ENCODE measurements at places on chromosomes 13 and 19.

GRCh38 chr19:7492142-7492541 lies 3.3 kb upstream of the PEX11G start:
- DNase-seq: no peak

- no peak for DNase-seq
These were observed 33.9 kb upstream of the TPT1 start for GRCh38 chr13:45374917-45375316.

DNA sequence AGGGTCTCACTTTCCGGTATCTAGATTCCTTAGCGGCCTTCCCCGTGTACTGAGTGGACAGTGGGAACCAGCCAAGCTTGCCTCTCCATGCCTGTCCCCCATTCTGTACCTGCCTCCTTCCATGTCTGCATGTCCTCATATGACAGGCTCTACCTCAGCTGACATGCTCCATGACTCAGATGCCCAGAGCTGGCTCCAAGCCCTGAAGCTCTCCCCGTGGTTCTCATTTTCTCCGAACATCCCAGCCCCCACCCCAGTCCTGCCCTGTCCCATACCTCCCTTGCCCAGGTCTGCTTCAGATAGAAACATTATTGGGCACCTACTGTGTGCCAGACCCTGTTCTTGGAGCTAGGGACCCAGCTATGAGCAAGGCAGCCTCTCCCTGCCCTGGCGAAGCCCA lies 17.1 kb upstream of the SHFL start:
- DNase-seq: no peak

- DNase-seq: no peak
These were observed 9.7 kb downstream of the BCKDHA start for GRCh38 chr19:41407271-41407670.

- DNase-seq: no peak
These were observed 933 bp upstream of the UQCR11 start for GRCh38 chr19:1606138-1606651.

DNA sequence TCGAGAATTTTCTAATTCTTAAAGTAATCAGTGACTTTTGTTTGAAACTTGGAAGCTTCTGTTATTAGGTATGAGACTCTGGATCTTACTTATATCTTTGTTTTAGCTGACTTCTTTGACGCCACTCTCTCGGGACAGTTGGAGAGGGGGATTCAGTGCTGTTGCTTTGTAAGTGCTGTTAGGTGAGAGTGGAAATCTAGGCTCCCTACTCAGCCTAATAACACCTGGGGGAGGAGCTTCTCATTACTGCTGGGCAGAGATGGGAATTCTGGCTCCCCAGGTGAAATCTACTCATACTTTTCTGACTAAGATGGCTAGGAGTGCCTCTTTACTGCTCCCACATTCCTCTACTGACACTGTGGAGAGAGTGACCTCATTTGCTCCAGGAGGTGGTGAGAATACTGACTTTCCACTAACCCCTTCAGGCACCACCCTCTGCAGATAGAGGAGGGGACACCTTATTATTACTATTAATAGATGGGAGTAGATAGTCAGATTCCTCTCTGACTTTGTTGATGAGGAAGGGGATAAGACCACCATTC lies 324.9 kb upstream of the SPRY2 start:
- no peak for DNase-seq

GRCh38 chr13:110480161-110480560 lies 81.4 kb downstream of the RAB20 start:
- DNase-seq: no peak

GRCh38 chr13:31208559-31209122 lies 8.9 kb downstream of the B3GLCT start:
- DNase-seq: no peak

GRCh38 chr13:52955472-52955874 lies 73.1 kb upstream of the OLFM4 start:
- no peak for DNase-seq

- DNase-seq: no peak
These were observed 7.2 kb upstream of the NUP62 start for GRCh38 chr19:49936549-49936948.

DNA sequence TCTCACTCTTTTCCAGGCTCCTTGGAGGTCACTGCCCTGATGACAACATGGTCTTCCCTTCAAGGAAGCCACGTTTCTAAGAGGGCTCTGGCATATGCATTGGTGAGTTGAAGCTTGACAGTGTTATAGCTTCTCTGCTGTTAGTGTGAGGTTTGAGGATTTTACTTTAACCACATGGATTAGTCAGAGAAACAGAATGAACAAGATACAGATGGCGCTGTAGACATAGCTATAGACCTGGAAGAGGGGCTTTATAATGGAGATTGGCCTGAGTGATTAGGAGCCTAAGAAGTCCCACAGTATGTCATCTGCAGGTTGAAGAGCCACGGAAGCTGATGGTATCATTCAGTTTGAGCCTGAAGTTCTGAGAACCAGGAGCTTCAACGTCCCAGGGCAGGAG lies 18.4 kb upstream of the URI1 start:
- DNase-seq: no peak

DNA sequence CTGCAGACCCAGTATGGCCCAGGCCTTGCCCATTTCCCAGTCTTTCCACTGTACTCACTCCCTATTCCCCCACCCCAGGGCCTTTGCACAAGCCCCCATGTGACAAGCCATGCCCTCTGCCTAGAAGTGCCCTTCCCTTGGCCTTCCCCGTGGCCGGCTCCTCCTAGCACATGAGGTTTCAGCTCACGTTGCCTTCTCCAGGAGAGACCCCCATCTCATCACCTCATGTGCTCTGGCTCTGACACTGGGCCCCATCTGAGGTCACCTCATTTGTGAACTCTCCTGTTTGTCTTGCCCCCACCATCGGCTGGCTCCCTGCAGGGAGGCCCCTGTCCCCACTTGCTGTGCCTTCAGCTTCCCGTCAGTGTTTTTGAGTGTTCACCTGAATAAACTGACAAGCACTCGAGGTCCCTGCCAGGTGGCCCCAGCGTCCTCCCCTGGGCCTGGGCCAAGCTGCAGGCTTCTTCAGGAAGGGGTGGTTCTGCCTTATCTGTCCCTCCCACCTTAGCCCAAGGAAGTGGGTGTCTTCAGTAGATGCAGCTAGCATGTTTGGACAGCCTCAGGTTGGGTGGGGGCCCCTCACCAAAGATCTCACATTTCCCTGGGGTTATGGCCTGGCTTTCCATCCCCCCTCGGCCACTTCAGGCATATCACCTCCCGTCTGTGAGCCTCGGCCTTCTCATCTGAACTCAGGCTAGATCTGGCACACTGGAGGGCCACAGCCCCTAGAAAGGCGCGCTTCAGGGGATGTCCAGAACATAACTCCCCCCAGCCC lies 3.8 kb upstream of the SLC25A42 start:
- no peak for DNase-seq

DNA sequence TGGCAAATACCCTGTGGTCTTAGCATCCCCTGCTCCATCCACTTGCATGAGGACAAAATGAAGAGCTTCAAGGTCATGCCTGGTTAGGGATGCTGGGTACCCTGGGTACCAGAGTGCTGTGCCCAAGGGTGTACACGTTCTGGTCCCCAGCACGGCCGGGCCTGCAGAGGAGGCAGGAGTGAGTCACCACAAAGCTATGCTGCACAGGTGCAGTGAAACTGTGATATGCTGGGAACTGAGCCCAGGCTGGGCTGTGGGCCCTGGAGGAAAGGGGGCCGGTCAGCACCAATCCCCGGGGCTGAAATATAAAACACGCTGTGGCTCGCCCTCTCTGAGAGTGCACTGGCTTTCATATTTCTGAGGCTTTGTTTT lies 95.1 kb downstream of the TSHZ3 start:
- DNase-seq: no peak

GRCh38 chr13:39095500-39095899 lies 57.2 kb downstream of the NHLRC3 start:
- DNase-seq: no peak

DNA sequence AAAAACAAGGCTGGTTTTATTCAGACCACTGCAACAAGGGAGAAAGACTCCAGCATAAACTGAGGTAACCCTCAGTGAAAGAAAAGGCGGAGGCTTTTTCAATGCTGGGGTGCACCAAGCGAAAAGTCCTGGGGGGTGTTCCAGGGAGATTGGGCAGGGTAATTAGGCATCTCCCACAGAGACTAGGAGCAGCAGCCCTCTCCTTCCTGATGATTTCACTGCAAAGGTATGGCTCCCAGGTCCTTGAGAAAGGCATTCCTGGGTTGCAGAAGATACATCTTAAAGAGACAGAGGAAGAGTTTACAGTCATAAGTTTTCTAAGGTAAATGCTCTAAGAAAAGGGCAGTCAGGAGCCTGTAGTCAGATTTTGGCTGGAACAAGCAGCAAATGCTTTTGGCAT lies 412.0 kb downstream of the FOXO1 start:
- no peak for DNase-seq

DNA sequence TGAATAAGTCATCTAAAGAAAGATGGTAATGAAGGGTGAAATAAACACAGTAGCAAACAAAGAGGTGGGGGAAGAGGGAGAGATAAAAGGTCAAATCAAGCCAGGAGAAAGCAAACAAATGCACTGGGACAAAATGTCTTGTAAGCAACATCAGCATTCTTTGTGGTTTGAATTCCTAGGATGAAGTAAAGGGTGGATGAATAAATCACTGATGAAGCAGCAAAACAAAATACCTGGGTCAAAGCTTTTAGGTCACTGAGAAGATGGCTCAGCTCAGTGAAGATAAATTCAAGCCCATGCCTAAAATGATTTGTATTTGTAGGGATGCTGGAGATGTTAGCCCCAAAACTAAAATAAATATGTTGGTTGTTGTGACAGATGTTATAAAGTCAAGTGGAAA lies 86.5 kb upstream of the FBXL3 start:
- no peak for DNase-seq

DNA sequence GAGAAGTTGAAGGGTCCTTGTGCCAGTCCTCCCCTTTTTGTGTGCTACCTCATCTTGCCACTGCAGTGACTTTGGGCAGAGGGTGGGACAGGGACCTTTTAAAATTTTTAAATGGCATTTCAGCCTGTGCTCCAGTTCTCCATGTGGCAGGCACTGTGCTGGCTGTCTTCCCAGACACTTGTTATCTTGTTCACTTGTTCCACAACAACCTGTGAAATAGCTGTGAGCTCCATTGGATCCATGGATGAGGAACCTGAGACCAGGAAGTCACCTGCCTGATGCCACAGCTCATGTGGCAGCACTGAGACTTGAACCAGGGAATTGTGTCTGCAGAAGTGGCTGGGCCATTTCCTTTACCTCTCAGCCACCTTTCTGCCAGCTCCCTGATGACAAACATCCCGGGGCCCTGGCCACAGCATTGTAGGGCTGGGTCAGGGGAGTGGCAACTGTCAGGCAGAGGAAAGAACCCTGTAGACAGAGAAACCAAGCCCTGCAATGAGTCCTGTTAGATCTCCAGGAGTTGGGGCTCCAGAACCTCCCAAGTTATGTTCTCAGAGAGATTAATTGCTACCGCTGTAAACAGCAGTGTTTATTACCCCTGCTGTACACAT lies 6.4 kb downstream of the EGLN2 start:
- DNase-seq: no peak

GRCh38 chr13:99007414-99007986 lies 29.6 kb upstream of the DOCK9 start:
- DNase-seq: no peak

DNA sequence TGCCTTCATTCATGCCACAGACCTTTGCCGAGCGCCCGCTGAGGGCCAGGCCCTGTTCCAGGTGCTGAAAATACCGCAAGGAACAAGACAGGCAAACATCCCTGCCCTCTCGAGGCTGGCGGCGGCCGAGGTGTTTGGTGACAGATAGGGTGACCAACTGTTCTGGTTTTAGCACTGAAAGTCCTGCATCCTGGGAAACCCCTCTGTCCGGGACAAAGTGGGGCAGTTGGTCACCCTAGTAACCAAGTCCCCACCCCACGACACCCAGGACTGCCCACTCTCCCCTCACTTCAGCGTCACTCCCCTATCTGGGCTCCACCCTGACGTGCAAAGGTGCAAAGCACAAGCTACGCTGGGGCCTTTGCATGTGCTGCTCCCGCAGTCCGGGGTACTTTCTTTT lies 17.3 kb downstream of the ZBTB7A start:
- DNase-seq: no peak

DNA sequence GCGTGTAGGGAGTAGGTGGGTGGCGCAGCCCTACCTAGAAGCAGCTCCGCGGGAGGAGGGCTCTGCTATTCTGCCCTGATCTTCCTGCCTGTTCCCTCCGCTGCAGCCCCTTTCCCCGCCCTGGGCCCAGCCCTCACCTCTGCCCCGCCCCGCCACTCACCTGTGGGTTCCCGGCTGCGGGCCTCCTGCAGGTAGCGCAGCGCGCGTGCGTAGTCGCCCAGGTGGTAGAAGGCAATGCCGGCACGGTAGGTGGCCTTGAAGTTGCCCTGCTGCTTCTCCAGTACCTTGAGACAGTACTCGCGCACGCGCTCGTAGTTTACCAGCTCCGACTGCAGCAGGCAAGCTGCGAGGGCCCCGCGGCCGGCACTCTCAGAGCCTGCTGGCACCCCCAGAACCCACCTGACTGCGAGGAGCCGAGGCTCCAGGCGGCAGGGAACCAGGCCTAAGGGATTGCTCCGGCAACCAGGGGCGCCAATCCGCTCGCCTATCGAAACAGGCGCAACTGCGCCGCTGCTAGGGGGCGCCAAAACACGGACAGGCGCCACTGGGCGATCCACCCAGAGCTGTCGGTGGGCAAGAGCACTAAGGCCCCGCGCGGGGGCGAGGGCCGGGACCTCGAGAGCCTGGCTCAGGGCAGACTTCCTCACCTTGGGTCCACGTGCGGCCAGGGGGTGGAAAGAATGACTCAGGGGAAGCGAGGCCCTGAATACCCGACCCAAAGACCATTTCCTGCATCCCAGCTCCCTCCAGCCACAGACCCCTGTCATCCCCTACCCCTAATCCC lies 965 bp downstream of the TTC9B start:
- no peak for DNase-seq

- no peak for DNase-seq
These were observed 997 bp upstream of the ZNF446 start for GRCh38 chr19:58474997-58475713.

DNA sequence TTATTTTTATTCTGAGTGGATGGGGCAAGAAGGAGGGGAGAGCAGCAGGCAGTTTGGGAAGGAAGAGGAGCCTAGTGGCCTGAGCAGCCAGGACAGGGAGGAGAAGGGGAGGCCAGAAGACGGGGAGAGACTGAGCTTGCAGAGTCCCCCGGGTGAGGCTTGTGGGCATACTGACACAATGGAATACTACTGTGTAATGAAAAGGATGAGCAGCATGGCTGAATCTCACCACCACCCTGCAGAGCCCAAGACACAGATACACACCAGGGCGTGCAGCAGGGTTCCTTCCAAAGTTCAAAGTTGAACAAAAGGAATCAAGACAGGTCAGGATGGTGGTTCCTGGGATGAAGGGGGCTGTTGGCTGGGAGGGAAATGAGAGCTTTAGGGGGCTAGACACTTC lies 8.1 kb upstream of the SMG9 start:
- no peak for DNase-seq

- DNase-seq: no peak
These were observed 20.7 kb upstream of the HMGB1 start for GRCh38 chr13:30486230-30487074.

DNA sequence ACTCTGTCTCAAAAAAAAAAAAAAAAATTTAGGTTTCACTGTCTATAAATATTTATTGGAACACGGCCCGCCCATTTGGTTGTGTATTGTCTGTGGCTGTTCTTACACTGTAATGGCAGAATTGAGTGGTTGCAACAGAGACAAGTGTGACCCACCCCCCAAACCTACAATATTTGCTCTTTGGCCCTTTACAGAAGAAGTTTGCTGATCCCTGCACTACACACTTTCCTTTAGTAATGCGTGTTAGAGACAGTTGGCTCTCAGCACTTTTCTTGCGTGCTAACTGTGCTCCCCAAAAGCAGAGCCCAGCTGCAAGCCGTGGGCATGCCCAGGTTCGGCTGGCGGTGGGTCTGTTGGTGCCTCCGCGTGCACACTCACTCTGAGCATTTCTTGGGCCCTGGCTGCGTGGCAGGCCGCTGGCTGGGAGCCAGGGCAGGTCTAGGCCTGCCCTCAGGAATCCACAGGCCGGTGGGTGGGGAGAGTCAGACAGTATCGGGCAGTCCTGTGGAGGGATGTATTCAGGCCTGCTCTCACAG lies 72.6 kb downstream of the SIPA1L3 start:
- no peak for DNase-seq

Measured in effector CD8-positive, alpha-beta T cell (primary cell).